Karpas-422 (cell line): ENCODE measurements at places on chromosomes 11 and 22. TPM values are rescaled to one million over a fixed set of nuclear protein-coding genes. Genes with fewer than 3 reads are reported as not detected.

Gene LRRC32
- 43.5 and 58.4 TPM in 2 replicates for total RNA-seq

Gene MMP12
- not detected in 2 replicates for total RNA-seq

Gene KIF18A
- 16.5 and 30.7 TPM in 2 replicates for total RNA-seq

Gene MMP11
- 48.2 and 84.2 TPM in 2 replicates for total RNA-seq

Gene C11orf86
- not detected in 2 replicates for total RNA-seq

Gene SERPIND1
- not detected in 2 replicates for total RNA-seq

Gene OTOG
- total RNA-seq: not detected in 2 replicates

Gene OR10D3
- total RNA-seq: not detected in 2 replicates

Gene B4GAT1
- total RNA-seq: 10.6 and 11.9 TPM in 2 replicates

Gene ARHGAP8
- not detected in 2 replicates for total RNA-seq

Gene CHADL
- total RNA-seq: 0.90 TPM in 1 of 2 replicates, not detected in the other

Gene TMA7B
- not detected in 2 replicates for total RNA-seq

Gene CSF2RB
- 5.6 and 6.0 TPM in 2 replicates for total RNA-seq

Gene MGAT3
- total RNA-seq: 34.8 and 52.7 TPM in 2 replicates

Gene SPDYC
- not detected in 2 replicates for total RNA-seq

Gene MMP13
- total RNA-seq: not detected in 2 replicates

Gene TNNI2
- total RNA-seq: 0.36 TPM in 1 of 2 replicates, not detected in the other

Gene ASCL2
- total RNA-seq: not detected in 2 replicates

Gene OR51E2
- total RNA-seq: not detected in 2 replicates

Gene GDPD4
- total RNA-seq: not detected in 2 replicates

Gene MTCH2
- 49.5 and 72.6 TPM in 2 replicates for total RNA-seq

Gene BARX2
- not detected in 2 replicates for total RNA-seq

Gene CYTH4
- total RNA-seq: 11.1 and 12.6 TPM in 2 replicates

Gene PARVG
- 6.3 and 6.7 TPM in 2 replicates for total RNA-seq

Gene PDGFB
- 0.43 and 2.9 TPM in 2 replicates for total RNA-seq

Gene PTH
- total RNA-seq: not detected in 2 replicates

Gene CSRP3
- total RNA-seq: not detected in 2 replicates

Gene C22orf42
- not detected in 2 replicates for total RNA-seq

Gene OR10V1
- not detected in 2 replicates for total RNA-seq

Gene MS4A6A
- not detected in 2 replicates for total RNA-seq

Gene SCO2
- 1.1 and 14.2 TPM in 2 replicates for total RNA-seq

Gene CST6
- total RNA-seq: not detected in 2 replicates
